ENCODE measurements at places on chromosomes 1 and 21.

DNA sequence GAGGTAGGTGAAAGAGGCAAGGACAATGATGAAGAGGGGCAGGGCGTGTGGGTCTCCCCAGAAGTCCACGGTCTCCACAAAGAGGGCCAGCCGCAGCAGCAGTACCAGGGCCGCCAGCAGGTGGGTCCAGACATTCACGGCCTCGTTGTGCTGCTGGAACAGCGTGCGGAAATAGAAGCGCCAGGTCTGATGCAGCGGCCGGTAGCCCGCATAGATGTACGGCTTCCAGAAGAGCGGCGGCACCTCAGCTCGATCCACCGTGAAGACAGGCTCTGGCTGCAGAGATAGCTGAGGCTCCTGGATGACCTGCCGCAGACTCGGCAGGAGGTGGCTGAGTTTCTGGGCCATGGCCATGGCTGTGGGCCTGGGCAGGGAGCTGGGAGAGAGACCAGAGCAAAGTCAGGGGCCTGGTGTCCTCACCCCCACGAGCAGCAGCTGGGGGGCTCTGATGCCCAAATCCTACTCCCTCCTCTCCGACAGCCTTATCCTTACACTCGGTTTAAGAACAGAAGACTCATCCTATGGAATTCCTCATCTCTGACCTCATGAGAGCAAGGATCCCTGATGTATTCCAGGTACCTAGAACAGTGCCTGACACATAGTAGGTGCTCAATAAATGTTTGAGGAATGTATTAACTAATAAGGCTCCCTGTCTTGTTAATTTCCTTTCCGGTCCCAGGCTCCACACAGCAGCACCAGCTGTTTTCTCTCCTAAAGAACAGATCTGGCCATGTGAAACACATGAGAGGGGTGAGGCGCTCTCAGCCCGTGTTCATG is 4.4 kb upstream of the AUNIP start:
- DNase-seq = no peak

- no peak for DNase-seq
Measured at GRCh38 chr1:200029822-200030152, 2.3 kb downstream of the NR5A2 start.

- DNase-seq = no peak
Measured at GRCh38 chr1:27588256-27589232, 15.4 kb downstream of the AHDC1 start.

- no peak for DNase-seq
Measured at GRCh38 chr1:39115271-39116110, 89.0 kb upstream of the MACF1 start.

All from DMS 273 treated with DMSO at 0.1 percent for 48 hours (cell line).